ENCODE measurements at places on chromosomes 6 and 20. TPM values are rescaled to one million over a fixed set of nuclear protein-coding genes. Genes with fewer than 3 reads are reported as not detected.

- no peak for DNase-seq
Observed at GRCh38 chr6:32288426-32288825, 64.6 kb upstream of the NOTCH4 start.

DNA sequence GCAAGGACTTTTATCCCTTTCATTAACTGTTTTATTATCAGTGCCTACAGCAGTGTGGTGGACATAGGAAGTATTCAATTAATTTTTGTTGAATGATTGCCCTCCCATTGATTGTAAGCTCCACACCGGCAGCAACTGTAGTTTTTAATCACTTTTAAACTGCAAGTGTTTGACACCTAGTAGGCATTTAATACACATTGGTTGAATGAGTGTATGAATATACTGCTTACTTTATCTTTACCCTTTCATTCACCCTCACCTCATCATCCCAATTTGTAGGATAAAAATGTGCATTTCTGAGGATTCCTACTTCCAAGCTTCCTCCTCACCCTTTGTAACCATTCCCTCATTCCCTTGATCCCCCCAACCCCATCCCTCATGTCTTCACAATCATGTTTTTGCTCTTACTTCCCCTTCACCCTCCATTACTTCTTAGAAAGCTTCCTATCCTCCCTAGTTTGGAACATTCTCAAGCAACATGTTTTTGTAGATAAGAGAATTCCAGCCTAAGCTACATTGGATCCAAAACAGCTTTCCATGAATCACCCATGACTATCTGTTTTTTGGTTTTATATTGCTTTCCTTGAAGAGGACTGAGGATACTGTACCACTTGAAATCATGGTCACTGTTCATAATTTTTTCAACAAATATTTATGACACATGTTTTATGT lies 955 bp upstream of the SLC26A8 start:
- DNase-seq: no peak

DNA sequence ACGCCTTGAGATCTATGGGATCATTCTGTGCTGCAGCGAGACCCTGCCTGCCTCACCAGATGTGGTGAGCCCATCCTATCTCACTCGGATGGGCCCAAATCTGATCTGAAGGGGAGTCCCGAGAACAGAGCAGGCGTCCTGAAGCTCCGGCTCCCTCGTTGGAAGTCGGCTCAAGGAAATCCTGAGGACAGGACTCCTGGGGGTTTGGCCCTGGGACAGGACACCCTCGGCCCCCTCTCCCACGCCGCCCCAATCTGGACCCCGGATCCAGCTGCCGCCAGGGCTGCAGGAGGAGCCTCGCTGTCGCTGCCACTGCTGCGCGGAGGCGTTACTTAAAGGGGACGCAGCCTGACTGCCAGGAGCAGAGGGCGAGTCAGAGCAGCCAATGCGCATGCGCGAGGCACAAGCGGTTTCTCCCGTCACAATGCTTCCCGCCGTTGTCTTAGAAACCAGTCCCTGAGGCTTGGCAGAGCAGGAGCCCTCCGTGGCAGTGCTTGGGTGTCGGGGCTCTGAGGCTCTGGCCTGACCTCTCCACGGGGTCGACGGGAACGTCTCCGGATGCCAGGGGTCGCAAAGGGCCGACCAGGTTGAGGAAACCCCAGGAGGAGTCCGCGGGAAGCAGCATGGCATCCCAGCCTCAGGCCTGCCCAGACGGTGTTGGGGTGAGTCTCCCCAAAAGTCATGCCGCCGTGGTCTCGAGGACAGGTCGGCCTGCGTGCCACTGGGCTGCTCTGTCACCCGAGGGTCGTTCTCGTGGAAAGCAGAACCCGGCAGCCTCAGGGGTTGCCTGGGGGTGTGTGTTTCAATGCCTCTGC lies 1567.8 kb upstream of the DEFB115 start:
- DNase-seq: no peak

Gene PPP1R16B
- total RNA-seq: 5.3 TPM

- peak; percentile 47 for DNase-seq
Observed at GRCh38 chr20:8535403-8536261, 403.6 kb downstream of the PLCB1 start.

GRCh38 chr6:166529586-166529985 lies 56.9 kb downstream of the RAMACL start:
- no peak for DNase-seq

Gene NCOA6
- total RNA-seq: 45.6 TPM

DNA sequence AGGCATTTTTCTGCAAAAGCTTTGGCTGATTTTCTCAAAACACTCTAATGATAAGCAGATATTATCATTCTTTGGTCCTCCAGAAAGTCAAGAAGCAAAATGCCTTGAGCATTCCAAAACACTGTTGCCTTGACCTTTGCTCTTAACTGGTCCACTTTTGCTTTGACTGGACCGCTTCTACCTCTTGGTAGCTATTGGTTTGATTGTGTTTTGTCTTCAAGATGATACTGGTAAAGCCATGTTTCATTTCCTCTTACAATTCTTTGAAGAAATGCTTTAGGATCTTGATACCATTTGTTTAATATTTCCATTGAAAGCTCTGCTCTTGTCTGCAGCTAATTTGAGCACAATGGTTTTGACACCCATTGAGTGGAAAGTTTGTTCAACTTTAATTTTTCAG lies 35.6 kb upstream of the SDHAF4 start:
- DNase-seq: no peak

GRCh38 chr6:43127180-43127579 lies 43.9 kb upstream of the SRF start:
- DNase-seq: no peak

DNA sequence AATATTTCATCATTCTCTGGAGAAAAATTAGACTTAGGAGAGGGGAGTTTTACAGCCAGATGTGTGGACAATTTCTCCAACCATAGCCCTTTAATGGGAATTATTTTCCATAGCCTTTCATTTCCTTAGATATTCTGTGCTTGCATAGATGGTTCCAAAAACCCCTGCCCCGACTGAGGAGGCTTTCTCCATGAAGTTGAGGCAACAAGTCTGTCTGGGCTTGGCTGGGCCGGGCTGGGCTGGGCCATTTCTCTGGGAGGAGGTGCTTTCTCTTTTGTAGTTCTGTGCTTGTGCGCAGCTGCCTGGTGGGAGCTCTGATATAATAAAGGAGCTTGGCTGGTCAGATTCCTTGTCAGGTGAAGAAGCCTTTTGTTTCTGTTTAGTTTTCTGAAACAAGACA lies 71.4 kb downstream of the SOBP start:
- no peak for DNase-seq

Gene ME1
- 3.5 TPM for total RNA-seq

GRCh38 chr20:41222703-41223102 lies 85.4 kb downstream of the PLCG1 start:
- DNase-seq: no peak

Gene GABBR1
- total RNA-seq: 158 TPM

GRCh38 chr6:79403086-79403485 lies 134.1 kb downstream of the LCA5 start:
- no peak for DNase-seq

- no peak for DNase-seq
Observed at GRCh38 chr20:45813006-45813340, 529 bp downstream of the UBE2C start.

GRCh38 chr6:11330413-11330760 lies 97.9 kb upstream of the NEDD9 start:
- DNase-seq: no peak

DNA sequence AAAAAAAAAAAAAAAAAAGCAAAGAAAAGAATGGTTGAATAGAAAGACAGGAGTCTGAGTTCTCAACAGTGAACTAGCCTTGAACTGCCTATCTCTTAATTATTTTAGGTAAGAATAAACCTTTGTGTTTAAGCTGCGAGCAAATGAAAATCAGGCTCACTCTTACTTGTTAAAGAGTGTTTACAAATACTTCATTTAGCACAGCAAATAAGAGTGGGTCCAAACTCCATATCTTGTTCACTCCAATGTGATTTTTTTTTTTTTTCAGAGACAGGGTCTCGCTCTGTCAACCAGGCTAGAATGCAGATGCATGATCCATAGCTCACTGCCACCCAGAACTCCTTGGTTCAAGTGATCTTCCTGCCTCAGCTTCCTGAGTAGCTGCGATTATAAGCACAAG lies 11.9 kb downstream of the MCM9 start:
- DNase-seq: no peak

- DNase-seq: no peak
Observed at GRCh38 chr6:21334651-21335050, 258.9 kb upstream of the SOX4 start.

GRCh38 chr6:143271024-143271423 lies 179.5 kb downstream of the ADAT2 start:
- DNase-seq: no peak

DNA sequence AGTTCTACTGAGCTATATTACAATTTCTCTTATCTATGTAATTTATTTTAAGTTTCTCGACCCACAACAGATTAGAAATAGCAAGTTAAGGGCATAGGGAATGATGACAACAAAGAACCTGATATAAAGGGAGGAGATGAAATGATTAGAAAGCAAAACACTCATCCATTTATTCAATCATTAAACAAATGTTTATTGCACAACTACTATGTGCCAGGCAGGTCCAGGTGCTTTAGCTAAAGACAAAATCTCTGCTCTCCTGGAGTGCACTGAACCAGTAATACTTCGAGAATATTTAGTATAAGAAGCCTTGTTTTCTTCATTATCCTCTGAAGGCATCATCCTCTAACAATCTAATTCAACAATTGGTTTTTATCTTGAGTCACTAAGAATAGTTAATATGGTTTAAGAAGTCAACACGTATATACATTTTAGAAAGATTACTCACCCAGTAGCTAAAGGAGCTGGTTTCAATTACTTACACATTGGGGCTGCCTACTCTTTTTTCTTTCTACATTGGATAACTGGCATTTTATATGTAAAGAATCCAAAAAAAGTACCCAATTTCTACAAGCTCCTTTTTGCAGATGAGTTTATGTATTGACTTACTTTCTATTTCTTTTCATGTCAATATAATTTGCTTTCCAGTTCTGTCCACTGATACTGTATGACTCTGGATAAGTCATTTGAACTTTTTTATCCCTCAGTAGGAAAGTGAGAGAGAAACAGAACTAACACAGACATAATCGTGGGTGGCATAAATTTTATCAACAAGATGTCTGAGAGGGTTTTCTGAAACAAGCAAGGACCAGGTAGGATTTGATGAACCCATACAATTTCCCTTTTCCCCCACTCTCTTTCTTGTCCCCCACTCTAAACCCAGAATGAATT lies 312.6 kb downstream of the CLIC5 start:
- DNase-seq: no peak

GRCh38 chr6:107699697-107700325 lies 124.3 kb downstream of the SCML4 start:
- no peak for DNase-seq

Gene TGM3
- not detected for total RNA-seq

Gene FAM83C
- not detected for total RNA-seq

DNA sequence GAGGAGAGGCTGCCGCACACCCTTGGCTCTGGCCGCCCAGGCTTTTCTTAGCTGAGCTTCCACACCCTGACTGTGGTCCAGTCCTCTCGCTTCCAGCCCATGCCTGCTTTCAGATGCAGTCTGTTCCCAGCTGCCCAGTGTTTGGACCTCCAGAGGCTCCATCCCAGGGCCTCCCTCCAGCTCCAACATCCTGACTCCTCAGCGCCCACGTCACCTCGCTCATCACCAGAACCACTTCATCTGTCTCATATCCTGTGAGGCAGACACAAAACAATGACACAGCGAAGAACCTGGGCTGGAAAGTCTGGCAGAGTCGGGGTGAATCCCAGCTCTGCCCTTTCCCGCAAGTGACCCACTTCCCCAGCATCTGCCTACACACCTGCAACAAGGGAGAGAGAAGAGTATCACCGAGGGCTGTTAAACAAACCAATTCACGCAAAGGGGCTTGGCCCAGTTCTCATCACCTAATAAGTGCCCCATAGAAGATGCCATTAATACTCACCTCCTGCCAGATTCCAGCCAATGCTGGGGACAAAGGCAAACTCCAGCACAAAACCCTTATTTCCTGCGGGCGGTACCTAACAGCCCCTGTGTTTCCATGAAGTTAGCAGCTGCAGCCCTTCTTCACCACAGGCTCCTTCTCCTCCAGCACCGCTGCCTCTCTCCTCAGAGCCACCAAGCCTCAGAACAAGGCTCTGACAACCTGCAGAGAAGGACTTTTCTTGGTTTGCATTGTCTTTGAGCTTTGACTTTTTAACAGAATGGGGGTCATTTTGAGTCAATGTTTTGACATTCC lies 133.4 kb upstream of the CDH4 start:
- DNase-seq: no peak

Gene STK38
- total RNA-seq: 55.1 TPM

DNA sequence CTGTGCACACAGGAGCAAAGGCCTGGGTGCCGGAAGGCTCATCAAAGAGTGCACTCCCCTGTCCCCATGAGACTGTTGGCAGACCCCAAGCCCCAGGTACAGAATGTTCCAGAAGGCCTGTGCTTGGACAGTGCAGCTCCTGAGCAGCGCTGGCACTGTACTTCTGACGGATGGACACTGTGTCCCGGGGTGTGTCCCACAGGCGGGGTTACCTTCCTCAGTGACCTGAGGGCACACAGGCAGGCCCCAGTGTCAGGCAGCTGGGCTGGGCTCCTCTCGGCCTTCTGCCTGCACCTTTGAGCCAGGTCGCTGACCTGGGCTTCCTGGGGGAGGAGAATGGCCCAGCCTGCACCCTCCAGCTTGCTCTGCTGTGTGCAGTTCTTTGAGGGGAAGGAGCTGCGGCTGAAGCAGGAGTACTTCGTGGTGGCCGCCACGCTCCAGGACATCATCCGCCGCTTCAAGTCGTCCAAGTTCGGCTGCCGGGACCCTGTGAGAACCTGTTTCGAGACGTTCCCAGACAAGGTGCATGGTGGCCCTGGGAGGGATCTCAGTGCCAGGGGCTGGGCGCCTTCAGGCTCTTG lies 30.1 kb downstream of the PYGB start:
- no peak for DNase-seq

Gene ZC3H12D
- total RNA-seq: 48.7 TPM

DNA sequence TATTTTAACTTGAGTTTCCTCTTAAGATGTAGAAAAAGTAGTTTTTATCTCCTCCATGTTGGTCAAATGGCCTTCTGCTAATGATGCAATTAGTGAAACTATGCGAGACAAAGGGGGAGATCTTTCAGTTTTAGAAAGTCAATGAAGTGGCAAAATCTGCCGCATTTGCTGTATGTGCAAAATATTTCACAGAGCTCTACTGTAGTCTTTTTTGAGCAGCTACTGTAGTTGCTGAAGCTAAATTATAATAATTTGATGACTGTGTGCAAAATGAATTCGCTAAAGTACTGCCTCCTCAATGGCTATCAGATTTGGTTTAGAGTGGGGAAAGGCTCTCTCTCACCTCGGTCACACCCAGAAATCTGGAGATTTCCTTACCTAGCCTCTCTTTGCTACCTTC lies 267.6 kb upstream of the ZFP64 start:
- no peak for DNase-seq

- no peak for DNase-seq
Observed at GRCh38 chr6:1250489-1251197, 61.3 kb upstream of the FOXQ1 start.

GRCh38 chr20:61958773-61959700 lies 106.6 kb downstream of the TAF4 start:
- no peak for DNase-seq

- no peak for DNase-seq
Observed at GRCh38 chr6:149513915-149514314, 29.1 kb upstream of the ZC3H12D start.

All from glutamatergic neuron (in vitro differentiated cells).